H9 (cell line): ENCODE measurements at places on chromosomes 1 and 21.

GRCh38 chr1:41093826-41094225, 72.3 kb upstream of the SLFNL1 start:
- no peaks in the 10 kb centered on the region for H3K4me1 ChIP-seq
- H3K4me3 ChIP-seq, result no peak overlapping the region
- no peak overlapping the region for H3K27ac ChIP-seq
- no peak for DNase-seq

DNA sequence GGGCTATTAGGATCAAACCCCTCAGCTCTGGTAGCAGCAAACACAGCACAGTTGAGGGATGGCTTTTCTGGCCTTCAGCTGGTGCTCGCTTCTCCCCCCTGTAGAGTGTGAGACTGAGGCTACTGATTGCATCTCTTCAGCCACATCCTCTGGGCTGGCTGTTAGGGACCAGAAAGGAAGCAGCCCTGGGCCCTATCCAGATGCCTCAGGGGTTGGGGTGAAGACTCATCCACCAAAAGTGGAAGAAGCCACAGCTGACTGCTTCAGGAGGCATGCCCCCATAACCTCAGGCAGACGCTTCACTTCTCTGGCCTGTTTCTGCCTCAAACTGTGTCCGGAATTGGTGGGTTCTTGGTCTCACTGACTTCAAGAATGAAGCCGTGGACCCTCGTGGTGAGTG, 6.2 kb upstream of the TMEM200B start:
- DNase-seq, result no peak
- H3K36me3 ChIP-seq, result no peaks in the 10 kb centered on the region
- no peak overlapping the region for H3K4me3 ChIP-seq
- no peaks in the 10 kb centered on the region; the same call in 1 of the 2 replicates for H3K27me3 ChIP-seq
- peaks cover 2% of the 10 kb centered on the region; the same call in 1 of the 2 replicates for H3K4me1 ChIP-seq

GRCh38 chr1:218273762-218274479, 11.2 kb upstream of the RRP15 start:
- H3K4me1 ChIP-seq, result no peaks in the 10 kb centered on the region; the same call in 1 of the 2 replicates
- DNase-seq, result no peak
- H3K36me3 ChIP-seq, result no peaks in the 10 kb centered on the region
- no peak overlapping the region for H3K4me3 ChIP-seq
- H3K27ac ChIP-seq, result no peak overlapping the region
- H3K27me3 ChIP-seq, result no peaks in the 10 kb centered on the region

- no peak overlapping the region for H3K27ac ChIP-seq
- no peak overlapping the region for H3K4me3 ChIP-seq
- H3K27me3 ChIP-seq, result no peaks in the 10 kb centered on the region
- no peak for DNase-seq
Measured at GRCh38 chr1:195434566-195435203, 1173.6 kb downstream of the KCNT2 start.

DNA sequence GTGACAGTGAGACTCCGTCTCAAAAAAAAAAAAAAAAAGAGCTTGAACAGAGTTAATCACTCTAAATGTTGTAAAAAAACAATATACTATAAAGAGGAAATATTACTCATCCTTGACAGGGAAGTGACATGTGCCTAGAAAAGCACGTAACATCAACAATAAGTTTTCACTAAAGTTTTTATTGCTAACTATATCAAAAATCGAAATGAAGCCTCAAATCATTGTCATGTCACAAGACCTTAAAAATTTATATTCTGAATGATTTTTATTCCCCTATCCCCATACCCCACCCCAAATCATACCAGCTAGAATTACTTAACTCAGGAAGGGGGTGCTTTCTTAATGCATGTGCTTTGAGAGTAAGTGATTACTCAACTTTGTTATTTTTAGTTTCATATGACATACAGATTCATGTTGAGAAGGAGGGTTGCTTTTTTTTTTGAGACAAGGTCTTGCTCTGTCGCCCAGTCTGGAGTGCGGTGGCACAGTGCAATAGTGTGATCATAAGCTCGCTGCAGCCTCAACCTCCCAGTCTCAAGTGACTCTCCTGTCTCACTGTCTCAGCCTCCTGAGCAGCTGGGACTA, 53.6 kb upstream of the MUTYH start:
- no peaks in the 10 kb centered on the region for H3K27me3 ChIP-seq
- no peaks in the 10 kb centered on the region for H3K4me1 ChIP-seq

DNA sequence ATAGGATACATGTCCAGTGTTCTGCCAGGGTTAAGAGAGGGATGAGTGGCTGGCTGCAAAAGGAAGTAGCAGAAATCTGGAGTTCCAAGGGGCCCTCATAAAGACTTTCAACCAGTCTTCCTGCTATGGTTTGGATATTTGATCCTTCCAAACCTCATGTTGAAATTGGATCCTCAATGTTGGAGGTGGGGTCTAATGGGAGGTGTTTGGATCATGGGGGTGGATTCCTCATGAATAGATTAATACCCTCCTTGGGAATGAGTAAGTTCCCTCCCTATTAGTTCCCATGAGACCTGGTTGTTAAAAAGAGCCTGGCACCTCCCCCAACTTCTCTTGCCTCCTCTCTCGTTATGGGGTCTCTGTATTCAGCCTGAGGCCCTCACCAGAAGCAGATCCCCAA, 10.1 kb upstream of the GNG12 start:
- no peaks in the 10 kb centered on the region for H3K36me3 ChIP-seq
- H3K4me3 ChIP-seq, result no peak overlapping the region
- peaks cover 11% of the 10 kb centered on the region; the same call in 1 of the 2 replicates for H3K4me1 ChIP-seq
- no peak for DNase-seq
- no peaks in the 10 kb centered on the region for H3K27me3 ChIP-seq
- H3K27ac ChIP-seq, result no peak overlapping the region

- H3K27me3 ChIP-seq, result no peaks in the 10 kb centered on the region
- peaks cover 1% of the 10 kb centered on the region; the same call in 1 of the 3 replicates for H3K36me3 ChIP-seq
- H3K4me1 ChIP-seq, result no peaks in the 10 kb centered on the region
- H3K4me3 ChIP-seq, result no peak overlapping the region
- no peak overlapping the region for H3K27ac ChIP-seq
Measured at GRCh38 chr1:166999075-166999474, 10.0 kb downstream of the MAEL start.

- no peaks in the 10 kb centered on the region for H3K36me3 ChIP-seq
- DNase-seq, result peak; percentile 83
Measured at GRCh38 chr1:167533851-167534300, 15.5 kb upstream of the CD247 start.

GRCh38 chr1:227004796-227005195, 64.7 kb downstream of the COQ8A start:
- H3K36me3 ChIP-seq, result peaks cover 6% of the 10 kb centered on the region
- H3K4me3 ChIP-seq, result no peak overlapping the region
- no peak overlapping the region for H3K27ac ChIP-seq
- H3K4me1 ChIP-seq, result no peaks in the 10 kb centered on the region
- no peak for DNase-seq

- no peaks in the 10 kb centered on the region; the same call in 1 of the 2 replicates for H3K4me1 ChIP-seq
- H3K27me3 ChIP-seq, result no peaks in the 10 kb centered on the region
- no peak for DNase-seq
- H3K4me3 ChIP-seq, result no peak overlapping the region
- no peak overlapping the region for H3K27ac ChIP-seq
Measured at GRCh38 chr1:1786836-1787605, 8.8 kb upstream of the NADK start.

GRCh38 chr21:38756746-38757145, 49.0 kb upstream of the ETS2 start:
- no peak overlapping the region for H3K27ac ChIP-seq
- no peak overlapping the region for H3K4me3 ChIP-seq
- DNase-seq, result no peak
- H3K36me3 ChIP-seq, result no peaks in the 10 kb centered on the region
- H3K4me1 ChIP-seq, result no peaks in the 10 kb centered on the region
- no peaks in the 10 kb centered on the region for H3K27me3 ChIP-seq
